EH (cell line): ENCODE measurements at places on chromosomes 11 and 22.
A peak's percentile ranks its signal among the peaks of the same experiment; 100 is the strongest.

GRCh38 chr11:130315354-130315970, 745 bp upstream of the ZBTB44 start:
- DNase-seq: no peak

- no peak for DNase-seq
These were observed at the start of gene FAM181B for GRCh38 chr11:82733444-82734119. FAM181B (minus strand) TSS chr11:82733864; CDS start chr11:82733729, 135 bp downstream.

DNA sequence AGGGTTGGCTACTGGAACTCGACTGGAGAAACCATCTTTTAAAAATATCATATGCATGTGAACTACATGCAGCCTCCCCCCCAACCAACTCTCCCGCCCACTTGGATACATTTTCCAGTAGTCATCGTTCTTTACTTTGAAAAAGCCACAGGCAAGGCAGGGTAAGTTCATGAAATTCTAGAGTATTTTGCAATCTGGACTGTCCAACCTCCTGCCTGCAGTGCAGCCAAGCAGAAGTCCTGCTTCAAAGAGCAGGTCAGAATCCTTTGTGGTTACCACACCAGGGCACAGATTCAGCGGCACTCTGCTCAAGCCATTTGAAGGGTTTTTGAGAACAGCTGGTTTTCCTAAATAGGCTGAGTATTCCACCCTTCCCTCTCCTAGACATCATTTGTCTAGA, 12.1 kb downstream of the ELF5 start:
- peak; percentile 73 for DNase-seq

DNA sequence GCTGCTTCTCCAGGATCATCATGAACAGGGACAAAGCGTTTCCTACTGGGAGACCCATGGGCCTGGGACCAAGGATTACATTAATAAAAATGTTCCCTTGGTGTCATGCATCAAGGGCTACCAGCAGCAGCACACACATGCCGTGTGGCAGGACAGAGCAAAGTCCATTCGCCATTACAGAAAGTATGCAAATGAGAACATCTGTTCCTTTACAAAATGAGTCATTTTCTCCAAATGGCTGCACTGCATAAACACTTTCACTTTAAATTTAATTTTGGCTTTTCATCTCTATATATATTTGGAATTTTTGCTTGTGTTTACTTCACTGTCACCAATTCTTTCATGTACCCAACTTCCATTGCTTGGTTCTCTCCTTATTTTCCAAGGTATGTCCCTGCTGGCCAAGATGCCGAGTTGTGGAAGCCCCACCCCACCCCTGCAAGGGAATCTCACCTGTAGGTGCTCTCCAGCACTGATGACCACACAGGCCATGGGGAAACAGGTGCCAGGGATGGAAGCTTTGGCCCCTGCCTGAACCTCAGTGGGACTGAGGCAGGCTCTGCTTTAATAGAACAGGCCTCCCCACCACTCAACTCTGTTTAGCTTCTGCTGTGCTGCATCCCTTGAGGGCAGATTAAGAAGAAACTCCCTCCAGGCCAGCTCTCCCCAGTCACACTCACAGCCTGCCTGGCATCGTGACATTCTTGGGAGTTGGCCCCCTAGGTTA, 15.6 kb upstream of the GNAZ start:
- DNase-seq: no peak

DNA sequence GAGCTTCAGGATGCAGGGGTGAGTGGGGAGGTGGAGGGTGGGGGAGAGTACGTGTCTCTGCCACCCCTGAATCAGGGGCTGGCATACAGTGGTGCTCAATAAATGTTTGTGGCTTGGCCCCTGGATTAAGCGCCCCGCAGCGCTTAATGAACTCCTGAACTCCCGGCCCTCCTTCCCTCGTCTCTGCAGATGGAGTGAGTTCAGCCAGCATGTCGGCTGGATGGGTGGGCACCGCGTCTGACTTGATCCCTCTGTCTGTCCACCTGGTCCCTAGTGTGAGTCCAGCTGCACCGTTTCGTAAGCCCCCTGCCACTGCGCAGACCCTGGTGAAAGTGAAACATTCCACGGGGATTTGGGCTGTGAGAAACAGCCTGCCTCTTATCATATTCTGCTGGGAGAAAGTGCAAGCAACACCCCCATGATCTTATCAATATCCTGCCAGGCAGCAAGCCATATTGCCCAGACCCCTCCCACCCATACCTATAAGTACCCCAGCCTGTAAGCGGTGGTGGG, 12.0 kb upstream of the MRGPRD start:
- DNase-seq: no peak

GRCh38 chr11:67997475-67997921, 6.4 kb downstream of the UNC93B1 start:
- DNase-seq: no peak

- no peak for DNase-seq
These were observed 10.6 kb downstream of the MGAT3 start for GRCh38 chr22:39467390-39467895.

DNA sequence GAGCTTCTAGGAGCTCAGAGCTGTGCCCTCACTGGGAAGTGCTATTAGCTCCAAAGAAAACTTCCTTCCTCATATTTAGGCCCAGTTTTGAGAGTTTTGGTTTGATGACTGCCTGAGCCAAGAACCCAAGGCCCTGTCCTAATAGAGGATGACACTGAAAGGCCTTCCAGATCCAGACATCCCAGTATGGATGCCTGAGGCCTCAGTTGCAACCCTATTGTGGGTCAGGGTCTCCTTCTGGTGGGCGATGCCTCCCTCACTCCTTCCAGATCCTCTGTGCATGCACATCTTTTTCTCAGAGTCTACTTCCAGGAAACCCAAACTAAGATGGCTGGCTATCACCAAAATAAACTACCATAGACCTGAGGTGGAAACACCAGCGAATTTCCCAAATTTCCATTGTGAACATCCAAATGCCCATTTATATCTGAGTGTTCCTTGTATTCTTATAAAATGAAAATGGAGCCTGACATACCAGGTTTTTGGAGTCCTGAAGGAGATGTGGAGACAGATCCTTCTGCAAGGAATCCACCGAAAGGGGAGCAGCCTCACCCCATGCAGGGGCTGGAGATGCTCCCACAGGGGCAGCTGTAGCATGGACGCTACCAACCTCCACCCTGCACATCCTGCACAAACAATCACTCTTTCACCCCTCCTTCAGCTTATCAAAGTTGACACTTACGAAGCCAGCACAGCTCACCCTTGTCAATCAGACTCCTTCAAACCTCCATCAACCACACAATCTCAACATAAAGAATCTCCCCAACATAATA, 61.1 kb downstream of the GGTLC2 start:
- no peak for DNase-seq

- peak; percentile 66 for DNase-seq
These were observed at the start of gene C11orf97 for GRCh38 chr11:94511932-94512781. C11orf97 (plus strand) TSS chr11:94512461; CDS start chr11:94512529, 68 bp downstream.
